Natural killer cell treated with Interleukin-12 subunit alpha and Interleukin-12 subunit beta and Interleukin-15 and Interleukin-18, amount 100 ng/mL, for 72 hours (primary cell): ENCODE measurements at places on chromosomes 7 and 10. TPM values are rescaled to one million over a fixed set of nuclear protein-coding genes. Genes with fewer than 3 reads are reported as not detected.

- peaks cover 3% of the 10 kb centered on the region for H3K4me1 ChIP-seq
- no peak overlapping the region for H3K27ac ChIP-seq
- no peaks in the 10 kb centered on the region for H3K36me3 ChIP-seq
- H3K27me3 ChIP-seq, result no peaks in the 10 kb centered on the region
Observed at GRCh38 chr10:92891885-92892690, 43.8 kb downstream of the EXOC6 start.

DNA sequence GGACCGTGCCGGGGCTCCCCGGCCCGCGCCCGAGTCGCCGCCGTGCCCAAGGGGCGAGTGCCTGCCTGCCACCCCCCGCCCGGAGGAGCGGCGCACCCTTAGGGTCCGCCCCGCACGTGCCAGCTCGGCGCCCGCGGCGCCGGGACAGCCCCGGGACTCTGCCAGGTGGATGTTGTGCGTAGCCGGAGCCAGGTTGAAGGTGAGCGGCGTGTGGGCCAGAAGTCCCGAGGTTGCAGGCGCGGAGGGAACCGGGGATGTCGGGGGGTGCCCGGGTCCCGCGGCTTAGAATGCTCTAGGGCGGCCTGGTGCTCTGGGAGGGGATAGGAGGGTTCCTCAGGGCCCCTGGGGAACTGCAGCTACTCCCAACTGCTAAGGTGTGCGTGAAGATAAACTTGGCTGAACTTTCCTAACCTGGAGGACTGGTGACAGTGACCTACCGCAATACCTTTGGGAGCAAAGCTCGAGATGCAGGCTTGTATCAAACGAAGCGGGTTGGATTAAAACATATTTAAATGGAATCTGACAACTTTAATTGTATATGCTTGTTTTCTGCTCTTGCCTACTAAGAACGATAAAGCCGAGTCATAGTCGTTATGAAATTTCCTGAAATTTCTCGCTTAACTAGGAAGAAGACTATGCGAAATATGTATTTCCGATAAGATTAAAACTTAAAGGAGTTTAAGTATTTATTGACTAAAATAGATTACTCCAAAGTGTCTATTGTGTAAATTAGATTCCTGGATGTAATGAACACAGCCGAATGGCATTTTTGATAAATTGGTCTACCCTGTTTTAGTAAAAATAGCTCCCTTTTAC lies at the start of gene CUX1:
Gene CUX1, plus strand, starts transcription at position 156 of the 816 bp plus-strand sequence. Its CDS starts 14 bp downstream, at position 170.
- H3K4me1 ChIP-seq, result peaks cover 12% of the 10 kb centered on the region
- DNase-seq, result peak; percentile 62
- H3K4me3 ChIP-seq, result peak within 1 kb of the TSS; percentile 62
- peak within 1 kb of the TSS; percentile 19 for H3K27ac ChIP-seq
- no peaks in the 10 kb centered on the region for H3K36me3 ChIP-seq
- H3K27me3 ChIP-seq, result peaks cover 2% of the 10 kb centered on the region

DNA sequence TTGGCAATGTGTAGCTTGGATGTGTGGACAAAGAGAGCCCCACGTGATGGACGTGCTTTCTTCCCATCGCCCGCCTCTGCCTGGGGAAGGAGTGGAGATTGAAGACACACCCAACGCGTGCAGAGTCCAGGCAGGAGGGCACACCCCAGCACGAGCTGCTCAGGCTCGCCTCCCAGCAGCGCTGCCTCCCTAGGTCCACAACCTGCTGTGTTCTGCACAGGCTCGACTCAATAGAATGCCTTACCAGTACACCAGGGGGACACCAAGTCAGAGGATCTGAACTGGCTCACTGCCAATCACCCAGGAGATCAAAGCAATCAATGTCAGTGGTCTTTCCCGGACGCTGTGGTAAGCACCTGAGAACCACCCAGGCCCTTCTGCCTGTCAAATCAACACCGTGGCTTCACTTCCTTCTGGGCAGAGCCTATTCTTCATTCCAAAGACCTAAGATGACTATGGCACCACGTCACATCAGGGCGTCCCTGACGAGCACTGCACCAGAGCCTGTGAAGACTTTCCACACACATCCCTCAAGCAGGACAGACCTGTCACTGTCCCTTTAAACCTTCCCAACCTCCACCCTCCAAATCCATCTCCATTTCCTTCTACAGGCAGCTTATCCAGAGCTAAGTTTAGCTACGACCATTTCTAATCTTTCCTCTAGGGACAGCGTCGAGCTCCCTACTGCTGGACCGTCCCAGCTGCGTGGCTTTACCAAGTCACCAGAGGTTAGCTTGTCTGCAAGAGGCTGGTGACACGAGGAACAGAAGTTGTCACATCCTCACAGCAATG lies 72.3 kb downstream of the AMZ1 start:
- DNase-seq, result no peak
- H3K36me3 ChIP-seq, result peaks cover 4% of the 10 kb centered on the region
- peak overlapping the region; percentile 74 for H3K4me3 ChIP-seq
- H3K27me3 ChIP-seq, result no peaks in the 10 kb centered on the region
- peaks cover 34% of the 10 kb centered on the region for H3K4me1 ChIP-seq
- peak overlapping the region; percentile 82 for H3K27ac ChIP-seq

- H3K4me3 ChIP-seq, result no peak overlapping the region
- no peak overlapping the region for H3K27ac ChIP-seq
- peaks cover 19% of the 10 kb centered on the region for H3K27me3 ChIP-seq
- H3K36me3 ChIP-seq, result peaks cover 5% of the 10 kb centered on the region
- no peak for DNase-seq
Observed at GRCh38 chr10:88598055-88598454, 11.5 kb downstream of the LIPJ start.

GRCh38 chr10:12643279-12643678 lies 293.9 kb downstream of the CAMK1D start:
- no peak for DNase-seq
- no peaks in the 10 kb centered on the region for H3K36me3 ChIP-seq
- no peaks in the 10 kb centered on the region for H3K27me3 ChIP-seq
- H3K4me3 ChIP-seq, result no peak overlapping the region

GRCh38 chr10:132047575-132048293 lies 18.0 kb upstream of the JAKMIP3 start:
- peaks cover 9% of the 10 kb centered on the region for H3K27me3 ChIP-seq
- H3K27ac ChIP-seq, result no peak overlapping the region
- no peak overlapping the region for H3K4me3 ChIP-seq
- no peak for DNase-seq
- peaks cover 7% of the 10 kb centered on the region for H3K36me3 ChIP-seq

DNA sequence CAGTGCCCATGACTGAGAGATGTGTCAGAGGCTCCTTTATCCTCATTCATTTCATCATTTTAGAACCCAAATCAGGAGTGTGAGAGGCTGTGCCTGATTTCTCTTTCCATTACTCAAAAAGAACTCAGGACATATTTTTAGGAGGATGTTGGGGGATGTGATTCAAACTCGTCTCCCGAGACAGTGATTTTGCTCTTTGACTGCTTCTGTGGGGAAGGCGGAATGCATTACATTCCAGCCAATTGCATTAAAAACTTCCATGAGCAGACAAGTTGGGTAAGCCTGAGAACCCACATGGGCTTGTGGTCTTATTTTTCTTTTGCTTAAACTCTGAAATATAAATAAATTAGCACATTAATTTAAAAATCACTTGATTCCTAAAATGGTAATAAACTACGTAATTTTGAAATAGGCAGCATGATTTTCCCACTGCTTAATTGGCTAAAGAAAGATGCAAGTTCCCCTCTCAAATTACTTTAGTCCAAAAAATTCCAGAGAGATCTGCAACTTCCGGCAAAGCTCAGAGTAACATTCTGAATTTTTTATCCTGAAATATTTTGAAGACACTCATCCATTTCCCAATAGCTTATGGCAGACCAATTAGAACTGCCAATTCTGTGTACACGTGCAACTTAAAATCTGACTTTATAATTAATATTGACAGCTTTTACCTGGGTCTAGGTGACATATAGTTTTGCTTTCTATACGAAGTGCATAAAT lies 185.6 kb downstream of the C7orf25 start:
- no peaks in the 10 kb centered on the region for H3K4me1 ChIP-seq
- DNase-seq, result no peak
- no peak overlapping the region for H3K4me3 ChIP-seq

DNA sequence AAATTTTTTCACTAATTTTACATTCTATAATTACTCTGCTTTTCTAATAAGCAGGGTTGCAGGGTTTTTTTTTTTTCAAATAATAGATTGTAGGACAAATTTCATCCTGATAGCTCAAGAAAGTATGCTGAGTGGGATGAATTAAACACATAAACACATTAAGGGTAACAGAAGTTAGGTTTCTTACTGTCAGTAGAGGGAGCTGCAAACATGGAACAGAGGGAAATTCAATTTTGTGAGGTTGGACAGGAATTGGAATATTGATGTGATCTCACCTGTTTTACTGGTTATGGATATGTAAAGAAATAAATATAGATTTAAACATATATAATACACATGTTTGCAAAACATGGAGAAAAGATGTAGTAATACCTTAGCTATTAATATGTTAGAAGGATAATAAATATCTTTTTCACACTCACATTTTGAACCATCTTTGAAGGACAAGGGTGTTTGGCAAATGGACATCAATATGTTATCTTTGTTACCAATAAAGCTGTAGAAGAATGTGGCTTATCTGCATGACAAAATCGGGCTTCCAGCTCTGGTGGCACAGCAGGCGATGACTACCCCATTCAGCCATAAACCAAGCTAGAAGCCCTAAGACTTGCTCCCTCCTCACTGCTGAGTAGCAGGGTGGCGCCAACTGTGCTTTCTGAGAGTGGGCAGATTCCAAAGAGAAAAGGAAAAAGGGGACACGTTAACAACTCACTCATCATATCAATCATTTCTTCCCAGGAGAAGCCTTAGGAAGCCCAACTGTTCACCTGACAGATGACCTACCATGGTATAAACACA lies 1257.4 kb downstream of the GATA3 start:
- no peak overlapping the region for H3K4me3 ChIP-seq
- H3K36me3 ChIP-seq, result no peaks in the 10 kb centered on the region
- DNase-seq, result no peak

- H3K4me3 ChIP-seq, result no peak overlapping the region
- H3K27me3 ChIP-seq, result no peaks in the 10 kb centered on the region
- no peak overlapping the region for H3K27ac ChIP-seq
- H3K4me1 ChIP-seq, result peaks cover 5% of the 10 kb centered on the region
- DNase-seq, result no peak
- H3K36me3 ChIP-seq, result no peaks in the 10 kb centered on the region
Observed at GRCh38 chr10:266974-267425, 131.7 kb downstream of the ZMYND11 start.

DNA sequence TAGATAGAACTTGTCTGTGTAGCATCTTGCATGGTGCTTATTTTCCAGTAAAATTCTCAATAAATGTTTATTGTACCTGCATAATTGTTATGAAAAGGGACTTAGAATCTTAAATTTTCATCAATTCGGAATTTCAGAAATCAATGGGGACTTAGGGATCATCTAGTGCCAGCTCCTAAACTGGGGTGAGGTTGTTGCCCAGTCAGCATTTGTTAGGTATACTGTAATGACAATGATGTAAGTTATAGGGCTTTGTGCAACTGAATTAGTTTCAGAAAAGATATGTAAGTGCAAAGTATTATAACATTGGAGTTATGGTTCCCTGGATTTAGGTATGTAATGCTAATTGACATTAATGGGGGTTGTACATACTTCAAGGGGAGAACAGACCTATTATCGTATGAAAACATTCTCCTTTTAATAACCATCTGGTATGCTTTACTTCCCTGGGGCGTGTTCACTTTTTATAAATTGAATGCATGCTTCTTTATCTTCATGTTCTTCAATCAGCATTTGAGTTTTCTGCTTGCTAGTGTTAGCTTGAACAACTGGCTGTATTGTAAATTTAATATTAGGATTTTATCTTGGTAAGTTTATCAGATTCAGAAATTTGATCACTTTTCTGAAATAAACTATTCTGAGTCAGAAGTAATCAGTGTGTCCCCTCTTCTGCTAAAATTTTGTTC lies 270.3 kb downstream of the BBS9 start:
- DNase-seq, result no peak
- H3K27ac ChIP-seq, result no peak overlapping the region
- no peaks in the 10 kb centered on the region for H3K4me1 ChIP-seq
- no peaks in the 10 kb centered on the region for H3K27me3 ChIP-seq
- H3K36me3 ChIP-seq, result peaks cover 9% of the 10 kb centered on the region

- peaks cover 14% of the 10 kb centered on the region for H3K27me3 ChIP-seq
- H3K4me3 ChIP-seq, result no peak overlapping the region
- peaks cover 10% of the 10 kb centered on the region for H3K36me3 ChIP-seq
- H3K27ac ChIP-seq, result no peak overlapping the region
- DNase-seq, result no peak
- no peaks in the 10 kb centered on the region for H3K4me1 ChIP-seq
Observed at GRCh38 chr7:39882148-39882784, 67.8 kb upstream of the CDK13 start.

GRCh38 chr7:71538210-71538609 lies 406.3 kb downstream of the GALNT17 start:
- no peak for DNase-seq
- no peaks in the 10 kb centered on the region for H3K27me3 ChIP-seq
- no peak overlapping the region for H3K4me3 ChIP-seq

LRRC17 gene
- 0.14 TPM for total RNA-seq

YAE1 gene
- total RNA-seq, result 7.1 TPM

PDE6C gene
- total RNA-seq, result not detected

CYP3A7 gene
- not detected for total RNA-seq
